ENCODE measurements at places on chromosomes 11 and 22.

DNA sequence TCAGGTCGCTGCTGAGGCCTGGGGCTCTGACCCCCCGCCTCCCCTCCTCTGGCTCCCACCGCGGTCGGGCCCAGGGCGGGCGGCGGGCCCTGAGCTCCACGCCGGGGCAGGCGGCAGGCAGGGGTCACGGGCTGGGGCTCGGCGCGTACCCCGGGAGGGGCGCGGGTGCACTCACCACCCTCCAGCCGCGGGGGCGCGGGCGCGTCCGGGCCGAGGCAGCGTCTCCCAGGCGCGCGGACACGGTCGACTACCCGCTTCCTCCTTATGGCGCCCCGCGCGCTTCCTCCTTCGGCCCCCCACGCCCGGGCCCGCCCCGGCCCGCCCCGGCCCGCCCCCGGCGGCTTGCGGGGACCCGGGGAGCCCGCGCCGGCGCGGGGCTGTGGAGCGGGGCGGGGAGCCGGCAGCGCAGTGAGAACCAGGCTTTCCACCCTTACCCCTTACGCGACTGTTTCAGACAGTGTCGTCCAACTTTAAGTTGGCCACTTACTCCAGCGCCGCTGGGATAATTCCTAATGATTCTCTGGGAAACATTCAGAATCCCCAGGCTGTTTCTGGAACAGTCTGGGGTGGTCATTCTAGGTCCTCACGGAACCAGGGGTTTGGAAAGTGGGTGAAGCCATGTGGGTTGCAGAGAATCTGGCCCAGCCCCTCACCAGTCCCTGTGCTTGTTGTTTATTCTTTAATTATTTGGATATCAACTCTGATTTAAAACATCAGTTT is at the start of gene BID:
Gene BID (minus strand): TSS at position 264 of the 720 bp plus-strand sequence. CDS start 24,353 bp downstream, outside the sequence.
- peak; percentile 71 for DNase-seq

DNA sequence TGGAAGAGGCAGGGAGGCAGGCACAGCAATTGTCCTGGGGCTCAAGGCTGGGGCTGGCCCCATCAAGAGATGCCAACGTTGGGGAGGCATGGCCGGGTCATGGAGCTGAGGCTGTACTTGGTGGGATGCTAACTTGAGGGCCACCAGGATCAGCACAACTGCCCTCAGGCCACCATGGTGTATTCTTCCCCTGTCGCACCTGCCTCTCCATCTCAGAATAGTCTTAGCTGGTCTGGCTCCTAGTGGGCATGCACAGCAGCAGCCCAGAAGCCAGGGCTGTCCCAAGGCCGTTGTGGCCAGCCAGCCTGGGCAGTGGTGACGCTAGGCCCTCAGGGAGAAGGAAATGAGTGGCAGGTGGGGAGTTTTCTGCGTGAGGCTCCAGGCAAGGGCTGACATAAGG is 91.3 kb downstream of the DHCR7 start:
- no peak for DNase-seq

DNA sequence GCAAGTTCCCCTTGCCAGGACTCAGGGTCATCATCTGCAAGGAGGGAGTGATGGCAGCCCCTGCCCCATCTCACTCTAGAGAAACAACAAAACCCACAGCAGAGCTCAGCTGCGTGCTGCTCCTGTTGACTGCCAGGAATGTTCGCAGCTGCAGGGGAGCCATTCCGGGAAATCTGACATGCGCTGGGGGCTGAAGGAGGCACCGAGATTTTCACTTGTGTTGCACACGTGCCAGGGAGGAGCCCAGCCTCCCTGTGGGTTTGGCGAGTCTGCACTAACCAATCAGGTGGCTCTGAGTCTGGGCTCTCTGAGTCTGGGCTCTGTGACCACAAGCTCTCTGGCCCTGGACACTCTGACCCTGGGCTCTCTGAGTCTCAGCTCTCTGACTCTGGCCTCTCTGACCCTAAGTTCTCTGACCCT is 10.5 kb downstream of the FGF3 start:
- DNase-seq: no peak

DNA sequence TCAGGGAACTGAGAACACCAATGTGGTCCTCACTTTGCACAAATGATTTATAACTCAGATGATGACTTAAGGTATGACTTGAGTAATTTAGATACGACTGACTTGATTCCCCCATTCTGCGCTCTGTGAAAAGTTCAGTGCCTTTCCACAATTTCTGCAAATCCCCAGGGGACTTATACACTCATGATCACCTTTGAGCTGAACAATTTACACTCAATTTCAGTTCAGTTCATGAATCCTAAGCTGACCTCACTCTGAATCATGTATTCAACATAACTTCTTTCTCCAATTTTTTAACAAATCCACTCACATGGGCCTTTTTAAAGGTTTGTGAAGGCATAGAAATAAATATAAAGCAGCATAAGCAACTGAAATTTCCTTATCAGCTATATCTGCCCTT is 274.2 kb downstream of the FAM76B start:
- DNase-seq: no peak

DNA sequence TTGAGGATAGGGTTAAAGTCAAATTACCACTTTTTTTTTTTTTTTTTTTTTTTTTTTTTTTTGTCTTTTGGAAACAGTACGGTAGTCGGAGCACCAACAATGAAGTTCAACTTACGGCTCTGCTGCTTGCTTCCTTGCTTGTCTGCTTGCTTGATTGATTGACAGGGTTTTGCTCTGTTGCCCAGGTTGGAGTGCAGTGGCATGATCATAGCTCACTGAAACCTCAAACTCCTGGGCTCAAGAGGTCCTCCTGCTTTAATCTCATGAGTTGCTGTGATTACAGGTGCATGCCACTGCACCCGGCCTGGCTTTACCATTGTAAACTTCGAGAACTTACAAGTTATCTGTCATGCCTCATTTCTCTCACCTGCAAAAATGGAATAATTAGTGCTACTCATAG is 5.8 kb downstream of the SGSM3 start:
- DNase-seq: no peak

DNA sequence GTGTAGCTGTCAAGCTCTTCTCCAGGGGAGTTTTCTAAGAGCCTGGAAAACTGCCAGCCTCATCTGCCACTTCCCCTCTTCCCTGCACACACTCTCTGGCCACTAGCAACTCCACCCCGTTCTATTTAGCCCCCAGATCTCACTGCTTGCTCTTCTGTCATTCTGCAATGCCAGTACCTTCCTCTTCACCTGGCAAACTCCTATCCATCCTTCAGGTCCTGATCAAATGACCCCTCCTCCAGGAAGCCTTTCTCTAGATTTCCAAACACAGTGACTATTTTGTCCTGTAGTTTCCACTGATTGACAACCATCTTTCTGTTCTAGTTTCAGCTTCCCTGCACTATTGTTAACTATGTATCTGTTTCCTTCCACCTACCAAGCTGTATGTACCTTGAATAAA is 437.7 kb downstream of the SOX6 start:
- DNase-seq: no peak

DNA sequence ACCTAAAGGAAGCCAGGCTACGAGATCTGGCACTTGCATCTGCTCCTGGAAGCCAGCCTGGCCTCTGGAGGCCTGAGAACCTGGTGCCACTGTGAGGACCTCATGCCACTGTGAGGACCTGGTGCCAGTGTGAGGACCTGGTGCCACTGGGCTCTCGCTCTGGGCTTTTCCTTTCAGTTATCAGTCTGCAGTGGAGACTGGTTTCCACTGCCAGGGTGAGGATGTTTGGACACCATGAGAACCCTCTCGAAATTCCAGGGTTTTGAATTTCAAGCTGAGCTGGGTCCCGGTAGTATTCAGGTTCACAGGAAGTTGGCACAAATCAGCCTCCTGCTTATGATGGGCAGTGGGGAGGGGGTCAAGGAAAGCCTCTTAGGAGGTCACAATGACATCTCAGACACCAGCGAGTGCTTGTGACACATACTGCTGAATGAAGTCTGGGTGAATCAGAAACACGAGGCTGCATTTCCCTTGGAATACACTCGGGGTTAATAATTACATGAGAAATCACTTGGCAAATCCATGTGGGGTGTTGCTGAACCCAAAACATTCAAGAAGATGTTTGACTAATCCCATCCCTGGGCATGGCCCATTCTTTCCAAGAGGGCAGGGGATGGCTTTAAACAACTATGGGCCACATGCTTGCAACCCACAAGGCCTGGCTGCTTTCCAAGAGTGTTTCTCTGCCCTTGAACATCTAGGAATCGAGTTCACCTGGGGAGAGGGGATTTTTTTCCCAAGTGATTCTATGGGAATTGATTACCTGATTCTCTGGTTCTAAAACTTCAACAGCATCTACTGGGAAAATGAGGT is 60.2 kb downstream of the LINC01488 start:
- no peak for DNase-seq

DNA sequence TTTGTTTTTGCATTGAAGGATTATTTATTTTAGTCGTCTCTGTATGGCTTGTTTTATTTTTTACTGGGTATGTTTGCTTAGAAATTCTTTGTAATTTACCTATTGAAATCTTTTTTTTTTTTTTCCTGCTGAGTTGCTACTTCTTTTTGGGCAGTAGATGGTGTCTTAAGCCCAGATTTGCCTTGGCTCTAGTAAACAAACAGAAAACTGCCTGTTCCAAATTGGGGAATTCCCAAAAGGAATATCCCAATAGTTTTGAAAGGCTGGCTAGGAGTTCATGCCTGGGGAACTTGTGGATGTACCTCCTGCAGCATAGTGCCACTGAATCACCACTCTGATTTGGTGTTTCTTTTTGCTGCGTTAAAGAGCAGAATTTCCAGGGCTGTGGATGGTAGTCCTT is 17.7 kb downstream of the PAMR1 start:
- no peak for DNase-seq

DNA sequence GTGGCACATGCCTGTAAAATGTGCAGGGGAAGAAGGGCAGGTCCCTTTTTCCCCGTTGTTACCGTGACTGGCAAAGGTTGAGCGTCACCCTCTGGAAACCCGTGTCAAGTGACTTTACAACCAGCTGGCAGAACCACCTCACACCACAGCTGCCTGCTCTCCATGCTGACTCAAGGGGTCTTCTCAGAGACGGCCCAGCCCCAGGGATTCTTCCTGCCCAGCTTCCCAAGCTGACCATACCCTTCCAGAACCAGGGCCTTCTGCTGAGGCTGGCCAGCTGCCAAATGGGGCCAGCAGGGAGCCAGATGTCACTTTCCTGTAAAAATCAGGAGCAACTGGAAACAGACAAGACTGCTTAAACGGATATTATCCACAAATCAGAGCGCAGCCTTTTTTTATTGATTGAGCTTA is 6.3 kb downstream of the PC start:
- DNase-seq: no peak

DNA sequence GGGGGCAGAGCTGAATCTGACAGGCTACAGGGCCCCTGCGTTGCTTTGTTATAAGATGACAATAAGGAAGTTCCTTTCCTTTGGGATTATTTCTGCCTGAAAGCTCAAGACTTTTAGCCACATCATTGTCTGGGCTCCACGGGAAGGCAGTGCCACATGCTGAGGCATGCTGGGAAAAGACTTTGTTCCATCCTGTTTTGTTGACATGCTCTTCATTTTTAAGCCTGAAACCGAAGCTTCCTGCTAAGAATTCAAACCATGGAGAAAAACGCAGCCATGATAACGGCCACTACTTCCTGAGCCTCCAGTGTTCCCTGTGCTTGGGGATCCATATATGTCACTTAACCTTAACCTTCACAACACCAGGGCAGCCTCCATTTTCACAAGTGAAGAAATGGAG is 5.5 kb upstream of the TCF20 start:
- no peak for DNase-seq

DNA sequence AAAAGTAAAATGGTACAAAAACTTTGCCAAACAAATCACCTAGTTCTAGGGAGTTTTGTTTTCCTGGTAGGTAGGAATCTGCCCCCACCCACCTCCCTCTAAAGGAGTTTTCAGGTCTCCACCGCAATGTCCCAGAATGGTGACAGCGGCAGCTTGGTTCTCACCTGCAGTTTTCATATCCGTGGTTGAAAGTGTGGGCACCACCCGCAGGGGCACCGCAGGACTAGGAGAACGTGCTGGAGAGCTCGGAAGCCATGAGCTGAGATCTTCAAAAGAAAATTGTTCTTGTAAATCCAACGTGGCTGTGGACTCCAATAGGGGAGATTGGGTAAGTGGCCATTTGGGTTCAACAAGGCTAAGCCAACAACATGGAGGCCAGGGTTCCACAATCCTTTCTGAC is 10.8 kb downstream of the NFRKB start:
- no peak for DNase-seq
